ENCODE measurements at places on chromosomes 3 and 15.

DNA sequence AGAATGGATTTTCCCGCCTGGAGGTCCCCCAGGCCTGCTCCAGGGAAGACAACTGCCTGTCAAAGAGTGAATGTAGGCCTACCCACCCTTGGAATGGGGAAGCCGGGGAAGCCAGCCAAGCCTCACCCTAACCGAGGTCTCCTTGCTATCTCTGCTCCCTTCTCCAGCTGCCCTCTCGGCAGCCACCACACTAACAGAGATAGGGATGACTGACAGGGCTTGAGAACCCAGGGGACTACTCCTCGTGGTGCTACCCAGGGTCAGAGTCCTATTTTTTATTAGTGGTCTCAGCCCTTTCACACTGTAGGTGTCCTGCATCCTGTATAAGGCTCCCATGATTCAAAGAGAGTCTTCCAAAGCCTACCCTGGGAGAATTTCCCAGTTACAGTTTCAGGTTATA lies 160.6 kb upstream of the CHRM5 start:
- DNase-seq: no peak

- no peak for DNase-seq
Measured at GRCh38 chr15:66715720-66716655, 14.0 kb downstream of the SMAD6 start.

DNA sequence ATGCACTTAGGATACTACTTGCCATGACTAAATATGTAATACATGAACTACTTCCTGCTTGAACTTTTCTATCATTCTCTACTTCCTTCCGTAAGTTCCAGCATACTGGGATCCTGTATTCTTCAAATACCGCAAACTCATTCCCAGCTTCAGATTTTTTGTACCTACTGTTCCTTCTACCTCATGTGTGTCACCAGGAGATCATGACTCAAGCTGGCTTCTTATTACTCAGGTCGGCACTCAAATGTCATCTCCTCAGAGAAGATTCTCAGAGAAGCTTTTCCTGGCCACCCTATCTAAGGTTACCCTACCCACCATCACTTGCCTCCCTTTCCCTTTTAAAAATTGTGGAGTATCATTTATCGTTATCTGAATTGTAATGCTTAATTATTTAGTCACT lies 66.7 kb downstream of the RFX7 start:
- DNase-seq: no peak

- no peak for DNase-seq
Measured at GRCh38 chr15:63876085-63876662, 42.4 kb upstream of the HERC1 start.

DNA sequence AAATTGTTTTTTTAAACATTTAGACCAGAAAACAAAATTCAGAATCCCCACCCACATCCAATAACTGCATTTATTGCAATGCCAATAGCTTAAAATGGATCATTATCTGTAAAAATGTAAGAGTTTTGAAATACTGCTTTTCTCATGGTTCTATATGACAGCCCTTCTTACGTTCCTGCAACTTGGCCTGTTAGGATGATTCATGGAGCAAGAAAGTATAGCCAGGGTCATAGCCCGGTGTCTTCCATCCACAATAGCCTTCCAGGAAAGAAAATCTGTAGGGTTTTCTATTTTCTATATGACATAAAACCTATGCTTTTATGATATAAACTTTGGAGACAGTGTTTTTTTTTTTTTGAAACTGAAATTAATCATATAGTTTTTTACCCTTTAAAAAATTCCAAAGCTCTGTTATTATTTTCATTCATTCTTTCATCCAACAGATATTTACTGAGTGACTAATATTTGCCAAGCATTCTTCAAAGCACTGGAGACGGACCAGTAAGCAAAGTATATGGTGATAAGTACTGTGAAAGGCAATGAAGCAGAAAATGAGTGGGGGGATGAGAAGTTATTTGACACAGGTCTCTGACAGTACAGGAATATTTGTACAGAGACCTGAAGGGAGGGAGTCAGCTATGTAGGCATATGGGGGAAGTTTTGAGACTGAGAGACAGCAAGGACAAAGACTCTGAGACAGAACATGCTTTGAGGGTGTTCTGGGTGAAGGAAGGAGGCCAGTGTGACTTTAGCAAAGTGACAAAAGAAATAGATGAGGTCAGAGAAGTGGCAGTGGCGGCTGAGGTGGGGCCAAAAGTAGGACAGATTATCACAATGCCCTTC lies 29.0 kb upstream of the SLC2A2 start:
- no peak for DNase-seq

DNA sequence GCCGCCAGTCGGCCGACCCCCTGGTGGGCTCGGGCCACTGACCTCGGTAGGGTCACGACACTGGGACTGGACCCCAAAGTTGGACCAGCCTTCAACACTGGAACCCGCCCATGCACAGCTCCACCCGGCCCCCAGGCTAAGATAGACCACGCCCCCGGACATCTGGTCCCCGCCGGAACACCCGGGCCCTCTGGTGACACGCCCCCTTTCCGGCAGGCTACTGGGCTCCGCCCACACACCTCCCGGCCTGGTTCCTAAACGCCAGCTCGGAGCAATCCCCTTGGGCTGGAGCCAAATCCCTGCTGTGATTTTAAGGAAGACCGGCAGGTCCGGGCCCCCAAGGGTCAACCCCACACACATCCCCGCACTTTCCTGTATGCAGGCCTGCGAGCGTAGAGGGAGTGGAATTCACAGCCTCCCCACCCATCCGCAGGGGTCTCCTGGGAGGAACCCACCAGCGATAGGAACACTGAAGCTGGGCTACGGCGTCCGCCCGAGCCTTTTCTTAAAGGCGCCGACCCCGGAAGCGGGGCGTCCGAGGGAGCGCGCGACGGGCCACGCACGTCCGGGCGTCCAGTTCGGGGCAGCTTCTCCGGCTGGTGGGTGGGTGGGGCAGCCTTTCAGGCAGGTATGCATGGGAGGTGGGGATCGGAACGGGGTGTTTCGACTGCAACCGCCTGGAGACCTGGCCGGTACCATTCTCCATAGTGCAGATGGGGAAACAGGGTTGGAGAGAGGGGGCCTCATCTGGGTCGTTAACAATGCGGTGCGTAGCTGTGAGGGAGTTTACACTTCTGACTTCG lies at the start of gene HEMK1:
TSS of gene HEMK1 (plus strand) at position 576 of the 803 bp plus-strand sequence. CDS start 1,583 bp downstream, outside the sequence.
- peak; percentile 80 for DNase-seq

DNA sequence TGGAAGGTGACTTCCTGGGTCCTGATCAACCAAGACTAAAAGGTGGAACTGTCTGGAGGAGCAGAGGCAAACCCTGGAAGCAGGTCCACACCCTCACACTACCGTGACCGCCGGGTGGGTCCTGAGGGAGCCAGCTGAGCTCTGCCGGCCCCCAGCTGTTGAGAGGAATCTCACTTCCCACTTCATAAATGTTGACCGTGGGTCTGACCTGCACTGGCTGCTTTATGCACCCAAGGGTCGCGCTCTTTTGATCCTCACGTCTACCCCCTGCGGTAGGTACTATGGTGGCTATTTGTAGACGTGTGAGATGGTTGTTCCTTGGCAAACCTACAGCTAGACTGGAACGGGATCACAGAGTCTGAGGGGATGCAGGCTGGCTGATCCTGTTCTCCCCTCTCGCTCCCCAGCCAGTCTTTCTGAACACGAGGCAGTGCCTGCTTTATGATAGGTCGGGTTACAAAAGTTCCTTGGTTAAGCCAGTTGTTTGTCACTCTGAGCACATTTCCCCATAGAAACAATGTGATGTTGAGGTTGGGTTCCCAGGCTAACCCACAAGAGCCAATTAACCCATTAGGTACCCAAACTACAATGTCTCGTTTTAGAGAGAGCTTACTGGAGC lies 113.0 kb upstream of the ETV5 start:
- no peak for DNase-seq

DNA sequence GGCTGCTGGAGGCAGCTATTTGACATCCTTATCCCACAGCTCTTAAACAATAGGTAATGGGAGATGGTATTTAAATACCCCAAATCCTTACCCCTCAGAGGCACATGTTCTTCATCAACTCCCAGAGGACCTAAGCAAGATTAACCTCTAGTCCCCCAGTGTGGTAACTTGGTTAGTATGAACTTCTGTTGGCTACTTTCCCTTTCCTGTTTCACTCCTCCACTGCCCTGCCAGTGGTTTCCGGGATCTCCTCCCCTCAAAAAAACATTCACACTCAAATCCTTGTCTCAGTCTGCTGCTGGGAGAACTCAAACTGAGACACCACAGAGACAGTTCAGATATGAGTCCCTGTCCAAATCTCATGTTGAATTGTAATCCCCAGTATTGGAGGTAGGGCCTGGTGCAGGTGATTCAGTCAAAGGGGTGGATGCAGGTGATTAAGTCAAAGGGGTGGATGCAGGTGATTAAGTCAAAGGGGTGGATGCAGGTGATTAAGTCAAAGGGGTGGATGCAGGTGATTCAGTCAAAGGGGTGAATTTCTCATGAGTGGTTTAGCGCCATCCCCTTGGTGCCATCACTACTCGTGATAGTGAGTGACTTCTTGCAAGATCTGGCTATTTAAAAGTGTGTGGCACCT lies 335.0 kb upstream of the CTNNB1 start:
- no peak for DNase-seq

DNA sequence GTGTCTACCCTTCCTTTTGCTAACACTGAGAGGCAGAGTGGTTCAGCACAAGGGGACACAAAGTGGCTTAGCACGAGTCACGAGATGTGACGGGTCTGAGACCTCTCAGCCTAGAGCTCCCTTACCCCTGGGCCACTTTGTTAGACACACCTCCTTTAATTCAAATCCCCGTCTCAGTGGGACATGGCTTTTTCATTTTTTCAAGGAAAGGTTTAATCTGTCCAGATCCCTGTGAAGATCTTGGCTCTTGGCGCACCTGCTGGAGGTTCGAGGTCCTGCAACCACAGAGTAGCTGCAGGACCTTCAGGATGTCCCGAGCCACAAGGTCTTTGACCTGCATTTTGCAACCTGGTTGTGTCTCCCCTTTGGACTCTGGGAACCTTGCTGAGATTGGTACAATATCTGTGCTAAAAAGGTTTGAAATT lies 52.0 kb downstream of the LPP start:
- DNase-seq: no peak

- DNase-seq: no peak
Measured at GRCh38 chr3:63232764-63233396, 45.2 kb upstream of the SYNPR start.

DNA sequence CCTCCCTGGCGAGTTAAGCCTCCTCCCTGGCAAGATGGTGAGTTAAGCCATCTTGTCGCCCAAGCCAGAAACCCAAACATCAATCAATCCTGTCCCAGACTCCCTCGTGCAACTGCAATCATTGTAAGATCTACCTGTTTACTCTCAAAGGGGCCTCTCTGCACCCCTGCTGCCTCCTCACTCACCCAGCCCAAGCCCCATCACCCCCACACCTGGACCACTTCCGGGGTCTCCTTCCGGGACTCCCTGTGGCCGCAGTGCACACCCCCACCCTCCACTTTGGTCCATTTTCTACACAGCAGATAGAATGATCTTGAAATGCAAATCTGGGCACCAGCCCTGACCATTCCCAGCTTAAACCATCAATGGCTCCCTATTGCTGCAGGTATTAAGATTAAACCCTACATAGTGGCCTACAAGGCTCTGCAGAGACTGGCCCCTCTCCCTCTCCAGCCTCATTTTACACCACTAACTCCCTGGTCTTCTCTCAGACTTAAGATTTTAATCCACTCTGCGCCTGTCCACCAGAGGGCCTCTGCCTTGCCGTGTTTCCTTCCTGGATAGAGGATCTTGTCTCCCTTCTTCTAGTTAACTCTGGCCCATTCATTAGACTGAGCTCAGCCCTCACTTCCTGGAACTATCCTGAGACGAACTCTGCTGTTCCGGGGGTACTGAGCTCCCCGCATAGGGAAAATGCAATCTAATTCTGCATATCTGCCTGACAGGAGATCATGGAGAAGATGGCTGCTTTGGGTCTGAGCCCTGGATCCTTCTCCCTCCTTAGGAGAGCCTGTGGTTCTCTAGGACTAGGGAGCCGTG lies 41.9 kb upstream of the SLC6A1 start:
- no peak for DNase-seq

GRCh38 chr15:39285071-39285470 lies 295.8 kb upstream of the THBS1 start:
- DNase-seq: no peak

DNA sequence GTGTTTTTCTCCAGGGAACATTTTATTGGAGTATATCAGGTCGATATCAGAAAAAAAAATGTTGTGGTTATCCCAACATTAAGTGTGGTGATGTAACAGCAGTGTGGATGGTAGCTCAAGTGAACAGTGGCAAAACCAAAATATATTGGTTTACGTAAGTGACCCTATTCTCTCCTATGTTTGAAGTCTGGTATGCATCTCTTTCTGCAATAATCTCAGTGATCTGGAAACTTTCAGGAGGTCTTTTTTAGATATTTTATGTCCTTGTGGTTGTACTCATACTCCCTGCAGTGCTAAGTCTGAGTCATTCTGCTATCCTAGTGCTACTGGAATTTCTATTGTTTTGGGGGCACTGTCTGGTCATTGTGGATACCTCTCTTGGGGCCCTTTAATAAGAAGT lies 137.9 kb downstream of the SNRPN start:
- no peak for DNase-seq

- DNase-seq: no peak
Measured at GRCh38 chr15:29522373-29523276, 253.0 kb upstream of the NSMCE3 start.

DNA sequence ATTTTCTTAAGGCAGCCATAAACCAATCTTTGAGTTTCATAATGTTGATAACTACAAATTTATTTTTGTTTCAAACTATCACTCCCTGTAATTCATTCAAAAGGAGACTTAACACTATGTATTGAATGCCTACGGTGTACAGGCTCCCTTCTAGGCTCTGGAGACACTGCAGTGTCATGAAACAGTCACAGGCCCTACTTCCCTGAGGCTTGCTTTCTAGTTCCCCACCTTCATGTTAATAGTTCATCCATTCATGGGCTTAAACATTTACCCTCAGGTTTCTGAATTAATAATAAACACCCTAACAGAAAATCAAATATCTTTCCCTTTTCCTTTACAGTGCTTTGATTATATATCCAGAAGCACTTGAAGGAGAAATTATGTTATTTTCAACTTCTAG lies 168.7 kb downstream of the CHL1 start:
- DNase-seq: no peak

DNA sequence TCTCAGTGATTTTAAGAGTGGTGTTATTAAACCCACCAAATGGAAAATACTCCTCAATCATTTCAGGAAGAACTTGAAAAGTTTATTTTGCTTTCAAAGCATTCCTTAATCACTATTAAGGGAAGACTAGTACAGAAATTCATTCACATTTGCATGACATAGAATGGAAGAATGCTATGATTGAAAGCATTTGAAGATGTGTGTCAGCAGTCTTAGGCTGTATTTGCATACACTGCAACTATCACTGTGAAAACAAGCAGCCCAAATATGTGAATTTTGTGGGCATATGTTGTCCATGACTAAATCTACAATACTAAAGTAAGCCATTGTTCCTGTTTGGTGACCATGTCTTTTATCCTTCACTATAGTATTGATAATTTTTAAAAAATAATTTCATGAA lies 95.8 kb downstream of the CNTN3 start:
- DNase-seq: no peak

DNA sequence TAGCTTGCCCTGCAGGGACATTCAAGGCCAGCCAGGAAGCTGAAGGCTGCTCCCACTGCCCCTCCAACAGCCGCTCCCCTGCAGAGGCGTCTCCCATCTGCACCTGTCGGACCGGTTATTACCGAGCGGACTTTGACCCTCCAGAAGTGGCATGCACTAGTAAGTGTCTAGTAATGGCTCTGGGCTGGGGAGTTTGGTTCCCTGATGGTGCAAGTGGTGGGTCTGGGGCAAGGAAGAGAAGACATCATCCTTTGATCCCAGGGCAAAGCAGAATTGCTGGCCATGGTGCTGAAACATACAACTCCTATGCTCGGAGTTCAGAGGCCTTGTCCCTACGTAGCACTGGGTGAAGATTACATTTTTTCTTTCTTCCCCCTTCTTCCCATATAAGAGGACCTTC lies 311.4 kb downstream of the EPHB1 start:
- no peak for DNase-seq
